ENCODE measurements at places on chromosomes 6 and 20.

DNA sequence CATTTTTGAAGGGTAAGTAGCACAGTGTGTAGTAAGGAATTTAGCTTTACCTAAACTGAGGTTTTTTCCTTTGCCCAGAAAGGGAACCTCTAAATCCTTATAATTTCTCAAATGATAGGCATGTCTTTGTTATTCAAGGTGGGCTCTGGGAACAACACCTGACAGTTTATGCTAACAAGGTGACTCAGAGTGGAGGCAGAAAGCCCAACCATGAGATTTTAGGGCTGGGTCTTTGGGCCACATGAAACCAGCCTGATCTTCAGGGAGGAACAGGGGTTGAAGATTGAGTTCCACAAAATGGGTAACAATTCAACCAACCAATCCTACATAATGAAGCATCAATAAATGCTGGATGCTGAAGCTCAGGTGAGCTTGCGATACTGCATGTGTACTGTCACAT lies 46.6 kb downstream of the PRSS35 start:
- DNase-seq, result no peak

GRCh38 chr6:117138425-117138824 lies 126.9 kb upstream of the VGLL2 start:
- no peak for DNase-seq

DNA sequence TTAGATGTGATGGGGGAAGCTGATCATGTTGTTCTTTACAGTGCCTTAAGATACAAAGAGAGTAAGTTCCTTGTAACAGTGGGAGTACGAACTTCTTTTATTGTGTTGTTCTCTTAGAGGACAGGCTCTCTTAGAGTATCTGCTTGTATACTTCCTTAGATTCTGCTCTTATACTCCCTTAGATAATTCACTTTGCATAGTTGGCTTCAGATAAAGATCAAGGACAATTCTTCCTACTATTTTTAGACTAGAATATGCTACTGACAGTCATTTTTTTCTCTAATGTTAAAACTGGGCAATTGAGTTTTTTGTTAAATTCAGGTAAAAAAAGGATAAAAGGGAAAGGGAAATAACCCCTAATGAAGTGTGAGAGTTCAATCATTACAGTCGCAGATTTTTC lies 138.7 kb downstream of the MYB start:
- no peak for DNase-seq

- DNase-seq, result no peak
These were observed 480.9 kb upstream of the MARCKS start for GRCh38 chr6:113375950-113376846.

DNA sequence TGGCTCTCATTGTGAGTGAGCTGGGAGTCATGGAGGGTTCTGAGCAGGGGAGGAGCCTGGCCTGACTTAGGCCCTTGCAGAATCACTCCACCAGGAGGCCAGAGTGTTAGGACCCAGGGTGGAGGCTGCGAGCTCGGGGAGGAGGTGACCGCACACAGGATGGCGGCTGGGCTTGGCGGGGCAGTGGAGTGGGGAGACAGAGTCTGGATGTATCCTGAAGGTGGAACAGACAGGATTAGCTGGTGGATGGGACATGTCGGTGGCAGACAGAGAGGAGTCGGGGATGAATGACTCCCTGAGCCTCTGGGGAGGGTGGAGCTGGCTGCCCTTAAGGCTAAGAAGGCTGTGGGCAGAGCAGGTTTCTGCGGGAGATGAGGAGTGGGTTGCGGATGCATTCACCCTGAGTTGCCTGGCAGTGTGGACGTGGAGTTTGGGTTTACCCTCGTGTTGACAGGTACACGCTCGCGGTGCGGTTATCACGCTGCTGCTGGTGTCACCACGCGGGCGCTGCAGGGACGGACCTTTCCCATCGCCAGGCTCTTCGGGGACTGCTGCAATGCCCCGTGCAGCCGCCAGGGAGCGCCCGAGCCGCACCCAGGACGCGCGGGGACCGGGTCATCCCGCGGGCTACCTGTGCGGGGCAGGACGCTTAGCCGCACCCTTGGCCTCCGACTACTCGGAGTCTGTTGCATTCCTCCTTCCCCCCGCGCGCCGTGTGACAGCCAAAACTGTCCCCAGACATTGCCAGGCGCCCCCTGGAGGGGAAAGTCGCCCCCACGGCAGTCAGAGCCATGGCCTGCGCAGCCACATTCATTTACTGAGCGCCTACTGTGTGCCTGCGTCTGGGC lies 43.0 kb upstream of the PTGIS start:
- DNase-seq, result peak; percentile 90

DNA sequence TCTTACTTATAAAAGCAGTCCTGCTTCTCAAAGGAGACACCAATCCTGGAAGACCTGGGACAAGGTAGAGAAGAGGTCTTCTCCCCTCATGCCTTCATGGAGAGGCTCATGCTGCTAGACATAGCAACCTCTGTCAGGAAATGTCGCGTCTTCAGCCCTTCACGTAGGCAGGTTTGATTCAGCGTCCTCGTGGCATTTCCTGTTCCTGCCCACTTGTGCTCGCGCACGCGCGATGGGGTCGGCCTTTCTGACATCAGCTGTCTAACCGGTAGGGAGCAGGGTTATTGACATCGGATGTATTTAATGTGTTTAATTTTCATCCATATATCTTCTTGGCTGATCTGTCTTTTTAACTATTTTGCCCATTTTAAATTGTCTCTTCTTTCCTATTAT lies 292.4 kb downstream of the THBS2 start:
- DNase-seq, result no peak

GRCh38 chr6:10808376-10808775 lies 30.0 kb downstream of the MAK start:
- DNase-seq, result no peak

GRCh38 chr6:3876101-3876500 lies 26.9 kb downstream of the FAM50B start:
- no peak for DNase-seq

DNA sequence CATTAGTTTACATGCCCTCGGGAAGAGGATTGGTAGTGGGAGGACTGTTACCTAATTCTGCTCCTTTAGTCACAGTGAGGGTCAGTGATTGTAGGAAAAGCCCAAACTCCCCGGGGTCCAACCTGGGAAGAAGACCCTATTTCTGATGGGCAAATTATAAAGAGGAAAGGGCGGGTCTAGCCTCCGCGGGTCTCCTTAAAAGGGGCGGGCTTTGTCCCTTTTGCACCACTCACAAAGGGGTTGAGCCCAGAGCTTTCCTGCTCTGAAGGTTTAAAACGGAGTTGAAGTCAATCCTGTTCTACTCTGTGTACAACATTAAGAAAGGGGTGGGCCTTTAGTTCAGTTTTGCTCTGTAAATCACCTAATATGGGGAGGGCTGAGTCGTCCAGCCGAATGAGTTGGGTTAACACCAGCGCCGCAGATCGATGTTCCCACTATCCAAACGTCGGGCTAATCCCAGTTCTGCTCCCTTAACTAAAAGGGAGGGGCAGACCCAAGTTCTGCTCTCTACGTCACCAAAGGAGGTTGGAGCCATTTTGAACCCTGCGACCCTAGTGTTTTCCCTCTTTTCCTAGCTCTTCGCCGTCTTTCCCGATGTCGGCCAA lies 920 bp upstream of the RNF5 start:
- DNase-seq, result no peak

DNA sequence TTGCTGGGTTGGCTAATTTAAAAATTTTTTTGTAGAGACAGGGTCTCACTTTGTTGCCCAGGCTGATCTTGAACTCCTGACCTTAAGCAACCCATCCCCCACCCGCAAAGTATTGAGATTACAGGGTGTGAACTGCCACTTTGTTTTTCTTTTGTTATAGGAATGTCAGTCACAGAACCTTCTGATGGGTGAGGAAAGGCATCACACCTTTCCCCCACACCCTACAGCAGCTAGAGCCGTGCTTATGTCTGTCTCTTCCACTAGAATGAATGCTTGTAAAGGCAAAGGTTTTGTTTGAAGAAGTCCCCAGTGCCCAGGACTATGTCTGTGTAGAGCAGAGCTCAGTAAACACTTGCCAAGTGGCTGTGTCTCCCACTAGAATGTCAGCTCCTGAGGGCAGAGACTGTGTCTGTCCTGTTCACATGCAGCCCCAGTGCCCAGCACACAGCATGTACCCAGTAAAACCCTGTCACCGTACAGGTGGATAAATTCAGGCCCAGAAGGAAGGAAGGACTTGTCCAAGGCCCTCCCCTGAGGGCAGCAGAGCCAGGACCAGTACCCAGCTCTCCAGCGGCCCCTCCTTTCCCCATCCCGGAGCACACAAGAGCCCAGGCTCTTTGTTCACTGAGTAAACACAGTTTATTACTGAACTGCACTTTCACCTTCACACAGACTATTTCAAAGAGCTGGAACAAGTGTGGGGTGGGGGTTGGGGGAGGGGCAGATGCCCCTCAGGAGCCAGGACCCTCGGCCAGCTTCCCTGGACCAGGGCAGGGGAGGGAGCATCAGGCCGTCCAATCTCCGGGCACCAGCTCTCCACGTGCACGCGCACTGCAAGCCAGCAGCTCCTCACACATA lies 26.4 kb downstream of the COX4I2 start:
- no peak for DNase-seq

DNA sequence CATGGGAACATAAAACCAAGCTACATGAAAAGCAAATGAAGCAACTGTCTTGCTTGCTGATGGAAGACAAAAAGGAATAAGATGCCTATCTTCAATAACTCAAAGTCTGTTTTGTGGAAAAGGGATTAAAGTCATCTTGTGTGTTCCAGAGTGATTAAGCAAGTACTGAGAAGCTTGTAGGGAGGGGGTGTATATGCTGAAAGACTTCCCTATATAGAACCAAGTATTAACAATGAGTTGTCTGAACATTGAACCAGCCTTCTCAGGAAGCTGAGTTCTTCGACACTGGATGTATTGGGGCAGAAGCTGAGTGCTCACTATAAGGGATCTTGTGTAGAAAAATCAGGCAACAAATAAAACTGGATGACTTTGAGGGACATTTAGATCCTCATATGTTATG lies 451.8 kb downstream of the CD83 start:
- DNase-seq, result no peak

DNA sequence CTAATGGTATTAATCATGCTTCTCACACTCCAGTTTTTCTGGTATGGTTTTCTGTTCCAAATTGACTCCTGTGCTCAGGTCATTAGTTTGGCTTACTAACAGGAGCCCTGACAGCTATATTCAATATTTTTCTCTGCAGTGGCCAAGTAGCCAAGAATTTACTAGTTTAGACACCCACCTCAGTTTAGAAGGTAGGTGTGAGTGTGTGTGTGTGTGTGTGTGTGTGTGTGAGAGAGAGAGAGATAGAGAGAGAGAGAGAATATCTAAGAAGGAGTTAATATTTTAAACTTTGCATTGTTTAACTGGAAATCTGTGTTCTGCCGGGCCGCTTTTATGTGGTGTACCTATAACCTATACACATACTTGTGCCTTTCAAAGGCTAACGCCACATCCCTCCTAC lies 18.5 kb downstream of the JARID2 start:
- DNase-seq, result no peak

GRCh38 chr6:167988945-167989841 lies 8.3 kb upstream of the KIF25 start:
- no peak for DNase-seq

- DNase-seq, result peak; percentile 89
These were observed 1.3 kb downstream of the LTB start for GRCh38 chr6:31580807-31581433.

GRCh38 chr20:50427719-50428083 lies 82.5 kb upstream of the PTPN1 start:
- no peak for DNase-seq

DNA sequence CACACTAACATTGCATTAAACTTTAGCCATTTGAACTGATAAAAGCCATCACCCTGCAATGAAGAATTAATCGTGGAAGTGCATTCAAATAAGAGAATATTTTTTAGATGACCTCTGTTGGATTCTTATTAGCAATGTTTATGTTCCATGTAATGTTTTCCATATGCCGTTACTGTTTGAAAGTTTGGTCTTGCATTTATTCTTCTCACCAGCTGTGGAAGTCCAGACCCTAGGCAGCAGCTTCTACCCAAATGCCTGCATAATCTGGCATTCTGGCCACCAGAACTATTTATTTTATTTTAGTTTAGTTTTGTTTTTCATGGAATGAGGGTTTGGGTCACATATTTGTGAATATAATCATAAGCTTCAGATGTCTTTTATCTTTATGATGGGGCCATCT lies 140.4 kb downstream of the SAMD5 start:
- no peak for DNase-seq

- DNase-seq, result no peak
These were observed 10.9 kb downstream of the SNX5 start for GRCh38 chr20:17957505-17958363.

DNA sequence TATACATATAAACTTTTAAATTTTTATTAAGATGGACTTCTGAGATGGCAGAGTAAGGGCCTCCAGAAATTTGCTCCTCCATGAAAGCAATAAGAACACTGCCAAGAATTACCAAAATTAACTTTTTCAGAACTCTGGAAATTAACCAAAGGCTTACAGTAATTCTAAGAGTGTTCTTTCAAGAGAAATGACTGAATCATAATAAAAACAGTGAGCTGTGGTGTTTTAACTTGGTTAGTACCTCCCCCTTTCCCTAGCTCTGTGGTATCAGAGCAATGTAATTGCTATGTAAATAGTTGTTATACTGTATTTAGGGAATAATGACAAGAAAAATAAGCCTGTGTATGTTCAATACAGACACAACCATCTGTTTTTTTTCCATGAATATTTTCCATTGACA lies 19.0 kb downstream of the HECA start:
- DNase-seq, result no peak

GRCh38 chr6:161108916-161109315 lies 117.3 kb downstream of the MAP3K4 start:
- no peak for DNase-seq

DNA sequence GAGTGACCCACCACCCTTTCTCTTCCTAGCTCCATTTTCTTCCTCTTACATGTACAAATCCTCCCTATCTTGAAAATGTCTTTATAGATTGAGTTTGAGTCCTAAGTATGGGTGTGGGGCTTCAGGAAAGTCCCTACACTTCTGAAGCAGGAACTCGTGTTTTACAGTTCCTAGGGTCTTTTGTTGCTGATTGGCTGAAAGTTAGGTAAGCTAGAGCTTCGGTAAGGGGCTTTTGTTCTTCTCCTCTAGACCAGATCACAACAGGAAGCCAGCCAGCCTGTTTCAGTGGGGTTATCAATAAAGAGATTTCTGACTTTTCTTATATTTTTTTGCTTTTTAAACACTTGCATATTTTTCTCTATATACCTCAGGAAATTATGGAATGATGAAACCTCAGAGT lies 51.3 kb downstream of the CNR1 start:
- no peak for DNase-seq

GRCh38 chr20:52953020-52953419 lies 19.1 kb upstream of the TSHZ2 start:
- no peak for DNase-seq
